Suppressor macrophage treated with lipopolysaccharide for 1 hour (primary cell): ENCODE measurements at places on chromosomes 13 and 19.

DNA sequence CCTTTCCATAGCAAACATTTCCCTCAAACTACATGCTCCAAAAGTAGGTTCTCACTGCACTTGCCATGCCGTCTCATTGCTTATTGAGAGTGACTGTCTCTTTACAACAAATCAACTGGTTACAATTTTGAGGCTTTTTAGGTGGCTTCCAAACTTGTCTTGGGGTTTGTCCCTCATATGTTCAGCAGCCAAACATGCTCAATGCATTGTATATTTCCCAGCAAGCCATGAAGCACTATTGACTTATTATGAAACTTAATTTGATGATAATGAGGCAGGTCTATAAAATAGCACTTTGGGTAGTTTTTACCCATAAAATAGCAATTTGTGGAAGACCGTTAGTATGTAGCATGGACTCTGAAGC is 78.2 kb downstream of the LRCH1 start:
- no peak for DNase-seq

GRCh38 chr13:65293530-65294198 is 1936.5 kb downstream of the PCDH9 start:
- no peak for DNase-seq

GRCh38 chr13:25432691-25433090 is 60.9 kb downstream of the ATP8A2 start:
- DNase-seq, result no peak

DNA sequence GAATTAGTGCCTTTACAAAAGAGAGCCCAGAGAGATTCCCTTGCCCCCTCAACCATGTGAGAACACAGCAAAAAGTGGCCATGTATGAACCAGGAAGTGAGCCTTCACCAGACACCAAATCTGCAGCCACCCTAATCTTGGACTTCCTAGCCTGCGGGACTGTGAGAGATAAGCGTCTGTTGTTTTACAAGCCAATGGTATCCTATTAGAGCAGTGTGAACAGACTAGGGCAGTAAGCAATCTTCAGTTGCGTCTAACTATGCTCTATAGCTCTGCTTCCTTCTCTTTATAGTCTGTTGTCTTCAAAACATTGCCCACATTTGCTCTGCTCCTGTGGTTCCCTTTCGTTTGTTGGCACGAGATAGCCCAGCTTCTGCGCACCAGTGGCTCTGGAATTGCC is 109.5 kb upstream of the FNDC3A start:
- no peak for DNase-seq

- DNase-seq, result no peak
Observed at GRCh38 chr13:30192320-30193093, 114.8 kb downstream of the KATNAL1 start.

DNA sequence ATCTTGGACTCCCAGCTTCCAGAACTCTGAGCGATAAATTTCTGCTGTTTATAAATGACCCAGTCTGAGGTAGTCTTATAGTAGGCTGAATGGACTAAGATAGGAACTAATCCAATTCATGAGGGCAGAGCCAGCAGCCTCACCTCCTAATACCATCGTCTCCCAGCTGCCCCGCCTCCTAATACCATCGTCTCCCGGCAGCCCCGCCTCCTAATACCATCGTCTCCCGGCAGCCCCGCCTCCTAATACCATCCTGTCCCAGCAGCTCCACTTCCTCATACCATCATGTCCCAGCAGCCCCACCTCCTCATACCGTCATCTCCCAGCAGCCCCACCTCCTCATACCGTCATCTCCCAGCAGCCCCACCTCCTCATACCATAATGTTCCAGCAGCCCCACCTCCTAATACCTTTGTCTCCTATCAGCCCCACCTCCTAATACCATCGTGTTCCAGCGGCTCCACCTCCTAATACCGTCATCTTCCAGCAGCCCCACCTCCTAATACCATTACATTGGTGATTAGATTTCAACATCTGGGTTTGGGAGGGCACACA is 2.4 kb upstream of the ARGLU1 start:
- peak; percentile 48 for DNase-seq

GRCh38 chr13:106566641-106567473 is 1.1 kb downstream of the ARGLU1 start:
- peak; percentile 73 for DNase-seq

DNA sequence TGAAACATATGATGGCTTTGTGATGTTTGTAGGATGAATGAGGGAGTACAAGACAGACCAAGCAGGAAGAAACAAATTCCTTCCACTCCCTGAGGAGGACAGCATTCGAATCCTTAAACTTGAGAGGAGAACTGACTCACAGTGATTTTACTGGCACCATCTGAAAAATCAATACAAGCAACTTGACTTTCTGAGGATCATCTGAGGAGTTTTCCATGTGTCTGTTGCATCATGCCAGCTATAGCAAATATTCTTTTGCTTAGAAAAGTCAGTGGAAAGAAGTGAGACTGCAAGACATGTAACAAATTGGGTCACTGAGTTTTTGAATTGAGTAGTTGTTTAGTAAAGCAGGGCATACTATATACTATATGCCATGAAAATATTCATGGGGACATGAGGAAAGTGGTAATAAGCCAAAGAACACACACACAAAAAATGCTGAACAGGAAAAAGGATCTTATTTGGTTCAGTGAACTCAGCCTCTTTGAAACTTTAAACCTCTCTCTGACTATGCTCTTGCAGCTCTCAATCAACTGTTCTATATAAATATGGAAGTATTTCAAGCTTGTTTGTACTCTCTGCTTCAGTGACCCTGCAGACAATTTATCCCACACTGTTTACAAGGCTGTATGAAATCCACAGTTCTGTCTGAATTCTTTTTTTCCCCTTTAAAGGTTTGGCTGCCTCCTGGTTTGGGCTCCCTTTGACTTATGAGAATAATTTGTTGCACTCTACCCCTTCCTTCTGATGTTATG is 35.5 kb downstream of the SERTM1 start:
- no peak for DNase-seq

GRCh38 chr19:39596911-39597310 is 5.4 kb upstream of the LGALS13 start:
- no peak for DNase-seq

DNA sequence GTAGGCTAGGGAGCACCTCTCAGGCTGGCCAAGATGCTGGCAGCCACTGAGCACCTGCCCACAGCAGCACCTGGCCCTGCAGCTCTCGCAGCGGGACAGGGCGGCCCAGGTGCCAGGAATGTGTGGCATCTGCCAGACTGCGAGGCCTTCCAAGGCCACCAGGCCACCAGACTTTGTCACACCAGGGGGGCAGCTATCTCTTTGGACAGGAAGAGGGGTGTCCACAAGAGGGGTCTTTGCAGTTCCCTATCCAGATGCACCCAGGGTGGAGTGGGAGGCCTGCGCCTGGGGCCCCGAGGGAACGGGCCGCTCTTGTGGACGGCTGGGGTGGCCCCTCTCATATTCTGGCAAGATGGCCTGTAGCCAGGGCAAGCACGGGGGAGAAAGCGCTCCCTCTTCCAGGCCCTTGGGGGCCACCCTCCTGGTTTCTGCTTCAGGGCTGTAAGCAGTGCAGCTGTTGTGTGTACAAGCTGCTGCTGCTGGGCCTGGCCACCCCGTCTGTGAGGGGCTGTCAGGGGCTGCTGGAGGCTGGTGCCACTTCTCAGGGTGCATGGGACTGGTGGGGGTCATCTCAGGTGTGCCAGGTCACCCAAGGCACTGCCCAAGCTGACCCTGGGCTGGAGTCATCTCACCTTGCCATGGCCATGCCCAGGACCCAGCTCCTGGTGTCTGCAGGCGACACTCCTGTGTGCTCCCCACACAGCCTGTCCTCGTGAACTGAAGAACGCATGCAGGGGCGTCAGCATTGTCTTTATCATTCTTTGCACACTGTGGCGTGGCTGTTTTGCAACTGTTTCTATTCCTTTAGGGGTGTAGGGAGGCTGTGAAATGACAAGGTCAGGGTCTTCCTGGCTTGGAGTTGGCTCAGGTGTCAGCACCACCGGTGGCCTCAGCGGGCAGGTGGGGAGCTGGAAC is 1.8 kb downstream of the TEX29 start:
- DNase-seq, result no peak

- no peak for DNase-seq
Observed at GRCh38 chr19:52967772-52968171, 5.1 kb upstream of the ZNF816 start.

GRCh38 chr19:36687214-36688056 is at the start of gene ZNF567:
TSS of gene ZNF567 (plus strand) at chr19:36687612. CDS start at chr19:36694868, 7,256 bp downstream.
- DNase-seq, result peak; percentile 97

DNA sequence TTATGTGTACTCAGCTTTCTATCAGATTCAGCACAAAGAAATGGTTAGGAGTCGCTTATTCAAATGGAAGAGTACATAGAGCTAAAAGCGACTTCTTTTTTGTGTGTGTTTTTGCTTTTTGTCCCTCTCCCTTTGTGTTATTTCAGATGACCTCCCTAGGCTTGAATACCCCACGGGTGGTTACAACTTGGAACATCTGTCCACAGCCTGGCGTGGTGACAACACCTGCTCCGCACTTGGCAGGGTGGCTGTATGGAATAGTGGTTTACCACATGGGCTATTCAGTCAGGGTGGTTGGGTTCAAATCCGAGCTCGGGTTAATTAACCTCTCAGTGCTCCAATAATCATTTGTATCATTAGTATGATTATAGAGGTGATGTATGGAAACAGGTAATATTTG is 151.6 kb upstream of the FREM2 start:
- DNase-seq, result no peak

- DNase-seq, result peak; percentile 3
Observed at GRCh38 chr13:42707586-42707985, 73.8 kb upstream of the FAM216B start.

DNA sequence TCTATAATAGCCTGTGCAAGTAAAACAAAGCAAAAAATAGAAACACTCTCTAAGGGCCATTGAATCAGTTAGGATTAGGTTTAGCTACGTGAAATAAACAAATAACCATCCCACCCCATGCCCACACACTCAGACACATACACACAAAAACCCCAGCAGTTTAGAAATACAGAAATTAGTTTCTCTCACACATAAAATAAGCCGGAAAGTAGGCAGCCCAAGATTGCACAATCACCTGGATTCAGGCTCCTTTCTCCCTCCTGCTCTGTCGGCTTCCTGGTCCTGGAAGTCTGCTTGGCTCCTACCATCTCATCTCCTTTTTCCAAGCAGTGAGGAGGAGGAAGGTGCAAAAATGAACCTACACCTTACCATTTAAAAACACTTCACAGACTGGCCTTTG is 22.6 kb upstream of the USP12 start:
- DNase-seq, result peak; percentile 72

GRCh38 chr13:31408927-31409326 is 209.2 kb downstream of the B3GLCT start:
- no peak for DNase-seq

DNA sequence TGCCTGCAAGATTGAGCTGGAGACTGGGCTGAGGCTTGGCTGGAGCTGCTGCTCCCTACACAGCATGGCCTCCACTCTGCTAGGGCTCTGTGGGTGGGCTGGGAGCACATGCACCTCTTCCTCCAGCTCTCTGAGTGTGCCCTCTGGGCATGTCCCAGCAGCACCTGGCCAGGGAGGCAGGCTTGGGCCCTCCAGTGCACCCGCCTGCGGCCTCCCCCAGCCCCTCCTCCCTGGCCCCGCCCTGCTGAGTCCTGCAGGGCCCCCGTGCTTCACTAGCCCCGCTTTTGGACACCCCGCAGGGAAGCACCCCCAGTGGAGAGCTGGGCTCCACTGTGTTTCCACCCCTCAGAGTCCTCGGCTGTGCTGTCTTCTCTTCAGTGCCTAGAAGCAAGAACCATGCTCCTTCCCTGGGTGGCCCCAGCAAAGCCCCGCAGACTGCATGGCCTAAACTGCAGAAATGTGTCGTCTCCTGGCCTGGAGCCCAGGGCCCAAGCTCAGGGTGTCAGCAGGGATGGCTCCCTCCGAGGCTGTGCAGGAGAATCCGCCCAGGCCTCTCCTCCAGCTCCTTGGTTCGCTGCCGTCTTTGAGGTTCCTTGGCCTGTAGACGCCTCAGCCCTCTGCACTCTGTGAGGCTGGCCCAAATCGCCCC is 5.0 kb upstream of the TEX29 start:
- DNase-seq, result no peak
